Testis (tissue), 5 donors: ENCODE measurements at places on chromosomes 7 and 10. TPM values are rescaled to one million over a fixed set of nuclear protein-coding genes. Genes with fewer than 3 reads are reported as not detected.

DNA sequence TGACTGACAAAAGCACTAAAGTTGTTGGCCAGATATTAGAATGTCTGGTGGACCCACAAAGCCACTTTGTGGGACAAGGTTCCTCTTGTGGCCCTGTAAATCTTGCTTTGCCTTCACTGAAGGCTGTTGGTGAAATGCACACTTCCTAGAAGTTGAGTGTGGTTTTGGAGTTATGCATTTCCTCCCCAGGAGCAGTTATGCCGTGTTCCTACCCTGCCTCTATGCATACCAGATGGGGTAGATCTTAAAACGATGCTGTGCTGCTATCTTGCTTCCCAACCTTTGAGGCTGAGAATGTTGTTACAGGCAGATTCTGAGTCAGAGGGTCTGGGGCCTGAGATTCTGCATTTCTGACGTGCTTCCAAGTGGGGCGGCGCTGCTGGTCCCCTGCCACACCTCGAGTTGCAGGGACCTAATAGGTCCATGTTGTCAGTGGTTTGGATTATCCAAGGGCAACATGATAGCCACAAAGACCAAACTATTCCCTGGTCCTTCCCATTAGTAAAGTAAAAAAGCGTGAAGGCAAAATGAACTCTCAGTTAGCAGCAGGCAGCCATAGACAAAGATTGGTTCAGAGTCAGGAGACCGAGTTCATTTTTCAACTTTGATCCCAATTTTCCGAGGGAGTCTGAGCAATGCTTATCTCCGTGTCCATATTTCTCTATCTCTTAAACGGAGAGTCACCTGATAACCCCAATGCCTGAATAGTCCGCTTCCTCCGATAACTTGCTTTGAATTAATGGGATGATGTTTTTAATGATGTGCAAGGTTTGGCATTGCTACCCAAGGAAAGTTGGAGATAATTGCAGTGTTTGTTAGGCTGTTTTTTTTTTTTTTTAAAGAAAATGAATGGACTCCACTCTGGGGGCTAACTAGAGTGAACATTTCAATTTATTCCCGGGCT lies 55.8 kb downstream of the CDHR3 start:
- H3K27ac ChIP-seq: no peak overlapping the region
- no peaks in the 10 kb centered on the region for H3K27me3 ChIP-seq
- no peaks in the 10 kb centered on the region for H3K4me1 ChIP-seq
- no peak for DNase-seq
- no peak overlapping the region for H3K4me3 ChIP-seq

DNA sequence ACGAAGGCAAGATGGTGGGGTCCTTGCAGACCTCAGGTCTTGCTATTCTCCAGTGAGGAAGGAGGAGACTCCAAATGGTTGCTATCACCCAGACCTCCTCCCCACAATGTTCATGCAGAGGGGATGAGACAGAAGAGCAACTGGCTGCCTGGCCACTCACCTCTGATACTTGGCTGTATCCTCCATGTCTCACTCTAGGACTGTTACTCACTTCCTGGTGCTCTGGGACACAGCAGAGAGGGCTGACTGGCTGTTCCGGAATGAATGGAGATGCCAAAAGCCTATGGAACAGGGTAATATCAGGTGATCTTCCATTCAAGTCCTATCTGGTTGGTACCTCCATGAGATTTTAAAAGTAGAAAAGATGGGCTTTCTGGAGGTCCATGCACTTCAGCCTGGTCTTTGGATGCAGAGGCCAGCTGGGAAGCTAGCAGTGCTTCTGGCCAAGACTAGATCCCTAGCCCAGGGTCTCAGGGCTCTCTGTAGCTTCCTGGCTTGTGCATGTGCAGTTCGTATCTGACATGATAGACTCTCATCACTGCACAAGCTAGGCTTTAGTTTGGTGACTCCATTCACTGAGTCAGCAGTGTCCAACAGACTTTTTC lies 27.0 kb upstream of the ABI1 start:
- no peak overlapping the region for H3K27ac ChIP-seq
- no peaks in the 10 kb centered on the region for H3K36me3 ChIP-seq
- no peaks in the 10 kb centered on the region for H3K27me3 ChIP-seq
- H3K4me1 ChIP-seq: no peaks in the 10 kb centered on the region
- H3K4me3 ChIP-seq: no peak overlapping the region
- DNase-seq: no peak

PLEKHS1 gene
- total RNA-seq: 1.1 TPM

GRCh38 chr10:50927522-50928189 lies 42.2 kb upstream of the A1CF start:
- no peaks in the 10 kb centered on the region for H3K27me3 ChIP-seq
- H3K27ac ChIP-seq: no peak overlapping the region
- no peak overlapping the region for H3K4me3 ChIP-seq
- no peak for DNase-seq
- H3K4me1 ChIP-seq: no peaks in the 10 kb centered on the region

SLC39A12 gene
- 0.68 TPM for total RNA-seq

CYP3A7 gene
- not detected for total RNA-seq

- no peaks in the 10 kb centered on the region for H3K4me1 ChIP-seq
- no peaks in the 10 kb centered on the region for H3K27me3 ChIP-seq
- H3K27ac ChIP-seq: no peak overlapping the region
- H3K36me3 ChIP-seq: no peaks in the 10 kb centered on the region
- no peak for DNase-seq
Measured at GRCh38 chr10:12803776-12804175, 197.7 kb downstream of the CCDC3 start.

GRCh38 chr10:2881720-2882620 lies 185.4 kb upstream of the PFKP start:
- no peaks in the 10 kb centered on the region for H3K27me3 ChIP-seq
- no peaks in the 10 kb centered on the region for H3K4me1 ChIP-seq
- no peak overlapping the region for H3K4me3 ChIP-seq

DNA sequence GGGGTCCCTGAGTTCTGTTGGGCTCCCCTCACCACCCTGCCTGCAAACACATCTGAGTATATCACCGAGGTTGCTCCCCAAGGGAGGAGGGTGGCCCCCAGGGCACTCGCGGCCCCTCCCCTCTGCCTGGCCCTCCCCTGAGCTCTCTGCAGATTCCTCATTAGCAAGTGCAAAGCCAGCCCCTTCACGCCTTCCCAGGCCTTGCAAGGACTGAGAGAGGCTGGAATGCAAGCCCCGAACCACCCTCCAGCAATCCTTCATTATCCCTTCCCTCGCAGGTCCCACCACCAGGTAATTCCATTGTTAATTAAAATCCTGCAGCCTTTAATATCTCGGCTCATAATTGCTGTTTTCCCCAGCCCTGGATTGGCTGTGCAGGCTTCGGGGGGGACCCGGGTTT lies 35.3 kb upstream of the MYL10 start:
- H3K27me3 ChIP-seq: no peaks in the 10 kb centered on the region
- no peak for DNase-seq
- no peak overlapping the region for H3K4me3 ChIP-seq
- no peaks in the 10 kb centered on the region for H3K4me1 ChIP-seq
- no peaks in the 10 kb centered on the region for H3K36me3 ChIP-seq

DNA sequence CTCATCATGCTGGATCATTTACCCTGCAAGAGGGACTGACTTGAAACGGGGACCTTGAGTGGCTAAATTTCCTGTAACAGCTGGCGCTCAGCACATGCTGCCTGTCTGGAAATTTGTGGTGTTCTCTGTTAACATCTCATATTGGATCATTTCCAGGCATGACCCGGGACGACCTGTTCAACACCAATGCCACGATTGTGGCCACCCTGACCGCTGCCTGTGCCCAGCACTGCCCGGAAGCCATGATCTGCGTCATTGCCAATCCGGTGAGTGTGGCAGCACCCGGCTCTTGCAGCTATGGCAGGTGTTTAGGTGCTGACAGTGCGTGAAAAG lies 9.9 kb downstream of the MDH2 start:
- no peaks in the 10 kb centered on the region for H3K27me3 ChIP-seq
- H3K4me3 ChIP-seq: no peak overlapping the region
- H3K4me1 ChIP-seq: peaks cover 5% of the 10 kb centered on the region
- H3K27ac ChIP-seq: no peak overlapping the region
- no peaks in the 10 kb centered on the region for H3K36me3 ChIP-seq

TAS2R5 gene
- 13.4 TPM for total RNA-seq

ZNF365 gene
- total RNA-seq: 2.8 TPM

PHYHIPL gene
- 24.3 TPM for total RNA-seq

PLCE1 gene
- total RNA-seq: 6.7 TPM

DNA sequence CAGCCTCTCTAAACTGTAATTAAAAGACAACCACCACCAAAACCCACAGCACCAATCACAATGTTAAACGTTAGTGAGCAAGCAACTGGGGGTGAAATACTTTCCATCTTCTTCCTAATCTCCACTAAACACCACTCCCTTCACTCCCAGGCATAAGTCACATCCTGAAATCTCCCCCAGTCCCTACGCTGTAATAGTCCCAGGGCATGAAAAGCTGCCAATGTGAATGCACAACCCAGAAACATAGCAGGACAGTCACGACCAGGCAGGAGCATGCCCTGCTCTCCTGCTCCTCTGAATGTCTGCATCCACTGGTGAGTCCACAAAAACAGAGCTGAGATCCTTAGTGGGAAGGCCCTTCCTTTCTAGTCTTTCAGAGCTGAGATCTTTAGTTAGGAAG lies 288.9 kb downstream of the PARD3 start:
- H3K27ac ChIP-seq: no peak overlapping the region
- H3K4me3 ChIP-seq: no peak overlapping the region
- DNase-seq: no peak
- no peaks in the 10 kb centered on the region for H3K27me3 ChIP-seq

DNA sequence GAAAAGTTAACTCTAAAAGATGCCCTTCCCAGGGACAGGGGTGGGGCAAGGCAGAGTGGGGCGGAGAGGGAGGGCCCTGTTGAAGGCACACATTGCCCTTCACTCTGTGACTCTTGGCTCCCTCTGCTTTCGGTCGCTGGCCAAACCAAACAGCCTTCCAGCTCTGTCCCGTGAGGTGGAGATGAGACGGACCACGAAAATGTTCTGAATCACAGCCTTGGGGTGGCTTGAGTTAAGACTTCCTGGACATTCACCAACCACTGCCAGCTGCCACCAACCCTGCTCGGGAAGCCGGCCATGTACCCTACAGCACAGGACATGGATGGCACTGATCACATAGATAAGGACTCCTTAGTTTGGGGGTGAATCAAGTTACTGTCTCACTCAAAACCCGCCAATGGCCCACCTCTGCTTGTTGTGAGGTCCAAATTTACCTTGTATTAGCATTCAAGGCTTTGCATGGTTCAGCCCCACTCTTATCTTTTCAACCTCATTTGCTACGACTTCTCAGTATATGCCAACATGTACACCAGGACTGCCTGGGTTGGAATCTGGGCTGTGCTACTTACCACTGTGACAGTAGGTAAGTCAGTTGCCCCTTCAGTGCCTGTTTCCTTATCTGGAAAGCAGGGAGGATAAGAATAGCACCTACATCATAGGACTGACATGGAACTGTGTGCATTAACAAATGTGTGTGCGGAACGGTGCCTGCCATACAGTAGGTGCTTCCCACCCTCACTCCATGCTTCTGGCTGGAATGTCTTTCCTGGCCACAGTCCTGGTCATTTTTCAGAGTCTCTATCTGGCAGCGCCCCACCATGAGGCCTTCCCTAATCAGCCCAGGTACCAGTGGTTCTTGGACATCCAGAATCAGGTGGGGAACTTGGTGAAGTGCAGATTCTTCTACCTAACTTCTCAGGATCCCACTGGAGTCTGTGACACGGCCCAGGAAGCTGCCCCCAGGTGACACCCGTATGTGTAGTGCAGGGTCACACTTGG lies 28.0 kb downstream of the ITPRIP start:
- peak overlapping the region; percentile 69 for H3K27ac ChIP-seq
- peaks cover 20% of the 10 kb centered on the region for H3K4me1 ChIP-seq
- H3K4me3 ChIP-seq: no peak overlapping the region

- no peaks in the 10 kb centered on the region for H3K4me1 ChIP-seq
- H3K27me3 ChIP-seq: no peaks in the 10 kb centered on the region
- H3K27ac ChIP-seq: no peak overlapping the region
- no peak for DNase-seq
Measured at GRCh38 chr7:28858206-28858605, 99.9 kb downstream of the TRIL start.

DNA sequence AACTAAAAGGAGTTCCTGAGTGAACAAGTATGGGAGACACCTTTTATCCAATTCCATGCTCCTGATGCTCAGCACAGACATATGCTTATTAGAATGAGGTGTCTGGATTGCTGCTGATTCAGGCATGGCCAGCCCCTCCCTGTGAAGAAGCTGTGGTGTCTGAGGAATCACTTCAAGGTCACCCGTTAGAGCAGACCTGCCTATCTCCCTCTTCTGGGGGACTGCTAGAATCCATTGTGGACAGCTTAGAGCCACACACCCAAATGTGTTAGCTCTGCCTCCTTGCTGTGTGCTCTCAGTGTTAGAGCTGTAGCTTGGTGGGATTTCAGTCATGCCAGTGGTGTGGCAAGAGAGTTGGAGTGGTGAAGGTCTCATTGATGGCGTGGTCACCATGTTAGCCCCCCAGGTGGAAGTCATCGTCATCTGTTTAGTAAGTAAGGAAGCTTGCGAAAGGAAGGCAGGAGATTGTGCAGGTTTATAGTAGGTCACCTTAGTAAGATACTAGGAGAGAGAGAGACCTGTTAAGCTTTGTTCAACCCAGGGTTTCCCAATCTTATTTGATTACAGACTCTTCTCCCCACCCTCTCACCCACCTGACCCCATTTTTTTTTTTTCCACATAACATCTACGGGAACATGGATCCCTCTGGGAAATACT lies 12.8 kb downstream of the PRXL2A start:
- H3K27ac ChIP-seq: no peak overlapping the region
- no peaks in the 10 kb centered on the region for H3K36me3 ChIP-seq
- no peak for DNase-seq
- no peaks in the 10 kb centered on the region for H3K27me3 ChIP-seq
- H3K4me3 ChIP-seq: no peak overlapping the region

DNA sequence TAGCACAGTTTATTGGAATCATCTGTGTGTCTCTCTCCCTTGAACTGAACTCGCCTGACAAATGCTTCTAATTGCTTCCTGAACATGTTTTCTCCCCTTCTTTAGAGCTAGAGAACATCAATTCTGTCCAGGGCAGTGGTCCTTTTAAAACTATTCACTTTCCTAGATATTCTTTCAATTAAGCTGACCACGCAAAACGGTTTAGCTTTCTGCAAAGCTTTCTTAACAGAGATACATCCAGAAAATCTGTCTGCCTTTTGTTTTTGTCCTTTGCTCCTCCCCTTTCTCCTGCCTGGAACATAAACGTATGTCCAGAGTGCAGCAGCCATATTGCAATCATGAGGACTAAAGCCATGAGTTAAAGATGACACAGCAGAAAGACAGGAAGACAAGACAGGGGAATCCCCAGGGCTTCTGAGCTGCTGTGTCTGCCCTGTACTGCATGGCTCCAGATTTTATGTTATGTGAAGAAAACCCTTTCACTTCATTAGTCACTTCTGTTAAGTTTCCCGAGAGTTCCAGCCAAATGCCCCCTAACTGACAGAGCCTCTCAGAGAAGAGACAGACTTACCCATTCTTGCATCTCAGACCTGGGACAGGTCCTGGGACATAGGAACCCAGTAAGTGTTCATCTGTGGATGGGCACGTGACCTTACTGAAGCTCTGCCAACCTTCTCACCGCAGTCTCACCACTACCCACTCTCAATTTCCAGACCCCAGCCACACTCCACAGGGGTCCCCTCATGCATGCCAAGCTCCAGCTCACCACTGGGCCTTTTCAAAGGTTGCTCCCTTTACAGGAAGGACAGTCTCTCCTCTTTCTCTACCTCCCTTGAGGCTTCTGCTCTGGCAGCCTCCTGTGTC lies 35.0 kb upstream of the CPXM2 start:
- H3K36me3 ChIP-seq: no peaks in the 10 kb centered on the region
- H3K27me3 ChIP-seq: no peaks in the 10 kb centered on the region
- H3K27ac ChIP-seq: no peak overlapping the region
- H3K4me1 ChIP-seq: no peaks in the 10 kb centered on the region
- H3K4me3 ChIP-seq: no peak overlapping the region
